ENCODE measurements at places on chromosomes 12 and 14.

- peak overlapping the region; percentile 47 for H3K4me3 ChIP-seq
- H3K4me1 ChIP-seq = peaks cover 7% of the 10 kb centered on the region
- peak; percentile 61 for DNase-seq
- no peaks in the 10 kb centered on the region for H3K36me3 ChIP-seq
Measured at GRCh38 chr12:131452444-131452860, 258.4 kb upstream of the SFSWAP start.

- DNase-seq = no peak
- H3K36me3 ChIP-seq = peaks cover 4% of the 10 kb centered on the region
- no peak overlapping the region for H3K27ac ChIP-seq
- H3K4me1 ChIP-seq = peaks cover 2% of the 10 kb centered on the region
Measured at GRCh38 chr14:77265561-77266335, 5.3 kb downstream of the NGB start.

DNA sequence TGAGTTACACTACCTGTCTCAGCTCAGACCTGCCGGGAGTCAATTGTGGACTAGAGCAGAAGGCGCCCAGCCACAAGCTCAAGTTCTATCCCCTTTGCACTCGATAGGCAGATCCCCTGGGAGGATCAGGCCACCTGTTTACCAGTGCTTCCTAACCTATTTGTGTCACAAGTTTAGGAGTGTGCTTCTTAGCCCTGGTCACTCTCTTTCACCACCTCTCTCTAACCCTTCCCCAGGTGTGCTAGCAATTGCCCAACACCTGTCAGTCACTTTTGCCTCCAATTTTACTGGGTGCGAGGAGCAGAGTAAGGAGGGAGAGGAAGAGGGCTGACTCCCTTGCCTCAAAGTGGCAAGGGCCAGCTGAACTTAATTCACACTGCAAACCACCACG, 745 bp upstream of the NAA30 start:
- peak overlapping the region; percentile 81 for H3K27ac ChIP-seq
- H3K36me3 ChIP-seq = peaks cover 14% of the 10 kb centered on the region
- H3K4me3 ChIP-seq = peak overlapping the region; percentile 94
- DNase-seq = peak; percentile 8
- peaks cover 9% of the 10 kb centered on the region for H3K27me3 ChIP-seq

DNA sequence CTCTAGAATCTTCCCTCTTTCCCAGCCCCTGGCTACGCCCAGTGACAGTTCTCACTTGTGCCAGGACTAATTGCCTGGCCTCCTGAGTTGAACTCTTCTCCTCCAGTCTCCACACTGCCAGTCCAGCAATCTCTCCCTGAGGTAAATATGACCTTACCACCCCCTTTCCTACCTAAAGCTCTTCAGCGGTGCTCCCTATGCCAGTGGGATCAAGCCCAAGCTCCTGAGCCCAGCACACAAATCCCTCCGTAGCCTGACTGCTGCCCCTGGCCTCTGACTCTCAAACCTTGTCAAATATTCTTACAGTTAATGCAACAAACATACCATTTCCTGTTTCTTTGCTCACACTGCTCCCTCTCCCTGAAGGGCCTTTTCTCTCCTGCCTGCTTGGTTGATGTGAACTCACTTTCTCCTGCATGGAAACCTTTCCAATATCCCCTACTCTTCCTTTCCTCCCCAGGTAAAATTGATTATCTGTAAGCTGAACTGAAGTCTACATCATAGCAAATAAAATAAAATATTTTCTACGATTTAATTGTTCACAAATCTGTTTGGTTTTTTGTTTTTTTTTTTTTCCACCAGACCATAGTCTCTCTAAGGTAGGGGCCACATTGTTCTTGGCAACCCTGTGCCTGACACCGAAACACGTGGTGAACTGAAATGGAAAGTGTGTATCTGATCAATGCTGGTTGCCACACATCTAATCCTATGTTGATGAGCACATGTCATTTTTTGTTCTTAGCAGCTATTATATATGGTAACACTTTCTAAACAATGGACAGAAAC, 147.5 kb downstream of the SLC38A6 start:
- no peak overlapping the region for H3K4me3 ChIP-seq
- no peak for DNase-seq
- H3K27me3 ChIP-seq = peaks cover 6% of the 10 kb centered on the region
- no peak overlapping the region for H3K27ac ChIP-seq
- peaks cover 4% of the 10 kb centered on the region for H3K36me3 ChIP-seq

- H3K27me3 ChIP-seq = peaks cover 13% of the 10 kb centered on the region
- peak; percentile 17 for DNase-seq
- peaks cover 24% of the 10 kb centered on the region for H3K36me3 ChIP-seq
- peak overlapping the region; percentile 97 for H3K4me3 ChIP-seq
- peak overlapping the region; percentile 84 for H3K27ac ChIP-seq
- peaks cover 20% of the 10 kb centered on the region for H3K4me1 ChIP-seq
Measured at GRCh38 chr12:123267991-123268843, 3.4 kb downstream of the CDK2AP1 start.

- no peaks in the 10 kb centered on the region for H3K4me1 ChIP-seq
- H3K27me3 ChIP-seq = no peaks in the 10 kb centered on the region
- H3K27ac ChIP-seq = no peak overlapping the region
- H3K4me3 ChIP-seq = no peak overlapping the region
- no peaks in the 10 kb centered on the region for H3K36me3 ChIP-seq
- DNase-seq = no peak
Measured at GRCh38 chr12:97414855-97415254, 47.7 kb upstream of the RMST start.

- no peaks in the 10 kb centered on the region for H3K36me3 ChIP-seq
- no peaks in the 10 kb centered on the region for H3K27me3 ChIP-seq
- no peak for DNase-seq
Measured at GRCh38 chr12:15648558-15648957, 140.6 kb downstream of the EPS8 start.

DNA sequence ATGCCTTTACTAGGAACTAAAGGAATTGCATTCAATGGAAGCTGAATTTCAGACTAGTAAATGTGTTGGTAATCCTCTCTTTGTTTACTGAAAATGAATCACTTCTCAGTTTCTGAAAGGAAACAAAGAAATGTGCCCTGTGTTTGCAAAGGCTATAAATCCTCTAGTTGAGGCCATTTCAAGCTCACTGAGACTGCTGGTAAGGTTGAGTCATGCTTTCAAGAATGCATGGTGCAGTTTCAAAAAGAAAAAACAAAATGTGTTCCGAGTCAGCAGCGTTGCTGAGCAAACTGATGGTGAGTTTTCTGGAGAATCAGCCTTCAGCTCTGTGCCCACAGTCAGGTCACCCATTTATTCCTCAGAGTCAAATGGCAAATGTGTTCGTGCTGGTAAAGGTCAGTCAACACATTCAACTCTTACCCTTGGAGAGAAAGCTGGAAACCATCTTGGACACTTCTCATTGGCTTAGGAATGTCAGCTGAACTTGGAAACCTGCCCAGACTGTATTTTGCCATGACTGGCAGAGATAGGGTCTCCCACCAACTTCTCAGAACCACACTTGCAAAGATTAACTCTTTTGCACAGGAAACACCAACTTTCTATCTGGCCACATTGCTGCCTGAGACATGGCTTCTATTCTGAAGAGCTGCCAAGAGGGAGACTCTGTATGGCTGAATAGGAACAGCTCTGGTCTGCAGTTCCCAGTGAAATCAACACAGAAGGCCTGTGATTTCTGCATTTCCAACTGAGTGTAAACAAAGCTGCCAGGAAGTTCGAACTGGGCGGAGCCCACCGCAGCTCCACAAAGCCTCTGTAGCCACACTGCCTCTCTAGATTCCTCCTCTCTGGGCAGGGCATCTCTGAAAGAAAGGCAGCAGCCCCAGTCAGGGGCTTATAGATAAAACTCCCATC, 484.4 kb downstream of the ATP23 start:
- no peak overlapping the region for H3K4me3 ChIP-seq
- H3K27ac ChIP-seq = no peak overlapping the region
- no peaks in the 10 kb centered on the region for H3K36me3 ChIP-seq
- no peaks in the 10 kb centered on the region for H3K4me1 ChIP-seq
- peaks cover under 1% of the 10 kb centered on the region for H3K27me3 ChIP-seq
- DNase-seq = no peak

DNA sequence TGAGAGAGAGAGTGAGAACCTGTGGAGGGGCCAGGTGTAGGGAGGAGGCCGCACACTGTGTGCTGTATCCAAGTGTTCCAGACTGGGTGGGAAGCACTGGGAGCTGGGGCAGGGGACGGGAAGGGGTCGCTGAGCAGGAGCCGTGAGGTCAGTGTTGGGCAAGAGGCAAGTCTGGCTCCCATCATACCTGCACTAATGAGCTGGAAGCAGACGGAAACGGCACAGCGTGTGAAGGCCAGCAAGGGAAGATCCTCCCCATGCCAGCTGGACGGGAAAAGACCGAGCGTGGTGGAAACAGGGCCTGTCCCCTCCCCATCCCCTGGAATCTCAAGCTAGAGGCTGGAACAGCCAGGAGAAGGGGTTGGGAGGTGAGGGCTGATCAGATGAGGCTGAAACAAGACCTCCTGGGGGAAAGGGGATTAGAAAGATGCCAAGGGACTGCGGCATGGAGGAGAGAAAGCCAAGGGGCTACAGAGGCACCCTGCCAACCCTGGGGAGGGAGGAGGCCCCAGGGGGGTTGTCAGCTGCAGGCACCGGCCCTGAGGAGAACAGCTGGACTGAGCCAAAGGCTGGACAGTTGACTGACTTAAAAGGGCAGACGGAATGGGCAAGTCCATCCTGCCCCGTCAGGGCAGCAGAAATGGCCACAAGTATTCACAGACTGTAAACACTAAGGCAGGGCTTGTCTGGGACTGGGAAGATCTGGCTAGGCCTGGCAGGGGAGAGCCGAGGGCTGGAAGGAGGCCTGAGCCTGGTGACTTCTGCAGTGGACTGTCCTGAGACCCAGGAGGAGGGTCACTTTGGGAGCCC, 19.0 kb upstream of the LTBP2 start:
- H3K36me3 ChIP-seq = peaks cover 5% of the 10 kb centered on the region
- no peak for DNase-seq
- no peak overlapping the region for H3K4me3 ChIP-seq
- H3K27ac ChIP-seq = no peak overlapping the region
- H3K4me1 ChIP-seq = peaks cover 4% of the 10 kb centered on the region

GRCh38 chr12:104207416-104208205, 8.0 kb upstream of the TXNRD1 start:
- H3K4me3 ChIP-seq = peak overlapping the region; percentile 15
- H3K27me3 ChIP-seq = peaks cover 5% of the 10 kb centered on the region
- no peaks in the 10 kb centered on the region for H3K36me3 ChIP-seq
- no peak for DNase-seq

DNA sequence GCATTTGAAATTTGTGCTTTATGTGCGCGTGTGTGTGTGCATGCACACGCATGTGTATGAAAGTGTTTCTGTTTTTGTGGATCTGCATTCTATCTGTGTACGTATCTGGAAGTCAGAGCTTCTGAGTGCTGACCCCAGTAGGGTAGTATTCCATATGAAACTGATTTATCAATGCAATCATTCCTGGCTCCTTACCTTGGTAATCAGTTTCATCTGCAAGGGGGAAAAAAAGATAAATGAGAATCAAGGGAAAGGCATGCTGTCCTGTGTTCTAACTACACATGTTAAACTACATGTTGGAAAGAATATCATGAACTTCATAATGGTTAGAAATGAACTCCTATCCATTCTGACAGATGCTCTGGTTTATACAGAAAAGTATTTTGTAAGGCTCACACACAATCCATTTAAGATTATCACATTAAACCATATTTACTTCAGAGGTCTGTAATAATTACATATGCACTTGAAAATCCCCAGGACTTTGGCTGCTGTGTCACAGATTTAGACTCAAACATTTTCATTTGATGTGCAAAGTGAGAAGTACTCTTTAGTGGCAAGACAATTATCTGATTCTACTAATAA, 276.1 kb upstream of the LMO3 start:
- no peak overlapping the region for H3K27ac ChIP-seq
- H3K36me3 ChIP-seq = no peaks in the 10 kb centered on the region
- H3K4me1 ChIP-seq = no peaks in the 10 kb centered on the region
- H3K4me3 ChIP-seq = no peak overlapping the region
- no peak for DNase-seq
- H3K27me3 ChIP-seq = no peaks in the 10 kb centered on the region

DNA sequence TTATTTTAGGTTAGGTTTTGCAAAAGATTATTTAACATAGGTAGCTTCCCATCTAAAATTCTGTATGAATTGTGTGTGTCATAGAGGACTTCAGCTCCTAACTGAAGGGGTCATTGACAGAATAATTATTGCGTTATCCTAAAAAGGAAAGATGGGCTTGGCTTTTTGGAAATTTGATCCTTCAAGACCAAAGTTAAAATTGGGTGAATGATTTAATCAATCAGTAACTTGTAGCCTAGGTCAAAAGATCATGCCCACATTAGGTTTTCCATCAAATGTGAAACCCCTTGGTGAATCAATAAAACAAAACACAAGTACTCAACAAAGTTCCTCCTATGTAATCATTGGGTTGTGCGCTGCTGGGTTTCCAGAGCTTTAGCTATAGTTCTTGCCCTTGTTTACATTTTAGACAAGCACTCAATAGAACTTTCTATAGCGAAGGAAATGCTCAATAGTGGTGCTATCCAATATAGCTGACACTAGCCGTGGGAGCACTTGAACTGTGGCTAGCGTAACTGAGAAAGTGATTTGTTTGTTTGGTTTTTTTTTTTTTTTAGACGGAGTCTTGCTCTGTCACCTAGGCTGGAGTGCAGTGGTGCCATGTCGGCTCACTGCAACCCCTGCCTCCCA, 37.6 kb upstream of the ARHGAP5 start:
- H3K36me3 ChIP-seq = no peaks in the 10 kb centered on the region
- no peak for DNase-seq
- H3K4me1 ChIP-seq = no peaks in the 10 kb centered on the region
- H3K27ac ChIP-seq = no peak overlapping the region
- no peaks in the 10 kb centered on the region for H3K27me3 ChIP-seq
- no peak overlapping the region for H3K4me3 ChIP-seq

GRCh38 chr12:93369505-93369904, 8.2 kb upstream of the NUDT4 start:
- H3K4me1 ChIP-seq = no peaks in the 10 kb centered on the region
- no peak overlapping the region for H3K27ac ChIP-seq
- no peak for DNase-seq
- H3K36me3 ChIP-seq = no peaks in the 10 kb centered on the region

GRCh38 chr12:3564411-3564810, 73.4 kb downstream of the PRMT8 start:
- no peak for DNase-seq
- peaks cover 2% of the 10 kb centered on the region for H3K27me3 ChIP-seq
- no peaks in the 10 kb centered on the region for H3K36me3 ChIP-seq
- peaks cover 3% of the 10 kb centered on the region for H3K4me1 ChIP-seq
- H3K27ac ChIP-seq = no peak overlapping the region

GRCh38 chr14:85978582-85979250, 448.8 kb downstream of the FLRT2 start:
- no peak for DNase-seq
- peaks cover 2% of the 10 kb centered on the region for H3K27me3 ChIP-seq
- H3K4me3 ChIP-seq = no peak overlapping the region

- H3K36me3 ChIP-seq = peaks cover 67% of the 10 kb centered on the region
- H3K27ac ChIP-seq = peak overlapping the region; percentile 61
- no peak overlapping the region for H3K4me3 ChIP-seq
- peaks cover 16% of the 10 kb centered on the region for H3K27me3 ChIP-seq
- H3K4me1 ChIP-seq = peaks cover 20% of the 10 kb centered on the region
Measured at GRCh38 chr12:54405573-54405972, 13.5 kb downstream of the ITGA5 start.

- peaks cover 26% of the 10 kb centered on the region for H3K4me1 ChIP-seq
- DNase-seq = peak; percentile 49
- H3K4me3 ChIP-seq = no peak overlapping the region
Measured at GRCh38 chr12:95262808-95263207, 45.2 kb downstream of the VEZT start.
